ENCODE measurements at places on chromosomes 6 and 20. TPM values are rescaled to one million over a fixed set of nuclear protein-coding genes. Genes with fewer than 3 reads are reported as not detected.

C20orf141 gene
- total RNA-seq = not detected

TP53TG5 gene
- total RNA-seq = not detected

DDR1 gene
- 7.4 TPM for total RNA-seq

HMGN4 gene
- total RNA-seq = 84.9 TPM

DNA sequence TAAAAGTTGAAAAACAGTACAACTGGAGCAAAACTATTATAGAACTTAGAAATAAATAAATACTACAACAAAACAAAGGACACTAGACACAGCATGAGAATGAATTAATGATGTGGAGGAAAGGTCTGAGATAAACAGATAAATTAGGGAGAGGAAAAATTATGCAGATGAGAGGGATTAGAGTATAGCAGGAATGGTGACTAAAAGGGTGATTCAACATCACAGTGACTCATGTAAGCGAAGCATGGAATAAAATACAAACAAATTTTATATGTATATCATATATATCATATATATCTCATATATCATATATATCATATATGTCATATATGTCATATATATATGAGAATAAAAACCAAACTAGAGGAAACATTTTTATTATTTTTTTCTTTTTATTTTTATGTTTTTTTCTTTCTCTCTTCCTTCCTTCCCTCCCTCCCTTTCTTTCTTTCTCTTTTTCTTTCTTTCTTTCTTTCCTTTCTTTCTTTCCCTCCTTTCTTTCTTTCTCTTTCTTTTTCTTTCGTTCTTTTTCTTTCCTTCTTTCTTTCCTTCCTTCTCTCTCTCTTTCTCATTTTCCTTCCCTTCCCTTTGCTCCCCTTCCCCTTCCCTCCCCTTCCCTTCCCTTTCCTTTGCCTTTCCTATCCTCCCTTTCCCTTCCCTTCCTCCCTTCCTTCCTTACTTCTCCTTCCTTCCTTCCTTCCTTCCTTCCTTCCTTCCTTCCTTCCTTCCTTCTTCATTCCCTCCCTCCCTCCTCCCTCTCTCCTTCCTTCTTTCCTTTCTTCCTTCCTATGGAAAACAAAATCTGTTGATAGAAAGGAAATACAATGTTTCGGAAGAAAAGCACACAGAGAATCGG lies 1014.6 kb downstream of the GRIK2 start:
- DNase-seq = no peak

DNA sequence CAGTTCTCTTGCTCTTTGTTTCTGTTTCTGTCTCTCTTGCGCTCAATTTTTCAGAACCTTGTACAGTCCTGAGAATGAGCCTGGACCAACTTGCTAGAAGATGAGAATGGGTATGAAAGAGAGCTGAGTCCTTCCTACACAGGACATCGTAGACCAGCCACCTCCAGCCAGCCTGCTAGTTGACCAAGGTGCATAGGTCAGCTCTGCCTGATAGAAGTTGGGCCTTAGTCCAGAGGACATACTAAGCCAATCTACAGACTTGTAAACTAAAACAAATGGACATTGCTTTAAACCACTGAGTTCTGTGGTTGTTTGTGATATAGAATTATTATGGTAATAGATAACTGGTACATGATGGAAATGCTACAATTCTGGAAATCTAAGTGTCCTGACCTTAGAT lies 236.4 kb upstream of the ZFP64 start:
- DNase-seq = no peak

GRCh38 chr20:59770270-59770669 lies 163.2 kb downstream of the SYCP2 start:
- no peak for DNase-seq

GRCh38 chr6:37135835-37136694 lies 33.9 kb upstream of the PIM1 start:
- no peak for DNase-seq

DNA sequence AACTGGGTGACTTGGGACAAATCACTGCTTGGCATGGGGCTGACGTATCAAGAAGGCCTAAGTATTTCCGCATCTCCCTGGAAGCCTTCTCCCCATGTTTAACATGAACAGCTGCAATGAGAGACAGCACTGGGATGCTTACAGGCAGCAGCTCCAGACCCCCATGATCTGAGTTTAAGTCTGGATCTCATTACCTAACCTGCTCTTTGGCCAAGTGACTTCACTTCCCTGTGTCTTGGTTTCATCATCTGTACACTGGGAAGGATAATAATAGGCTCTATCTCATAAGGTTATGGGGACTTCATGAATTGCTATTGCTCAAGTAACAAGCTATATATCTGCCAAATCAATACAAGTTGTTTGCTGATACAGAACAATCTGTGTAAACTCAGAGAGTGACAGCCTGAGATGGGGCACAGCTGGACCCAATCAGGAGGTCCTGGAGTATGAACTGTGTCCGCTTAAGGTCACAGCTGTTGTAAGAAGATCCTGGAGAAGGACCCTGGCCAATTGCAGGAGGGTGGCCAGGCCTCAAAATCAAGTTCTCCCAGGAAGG lies 56.0 kb downstream of the TGM2 start:
- no peak for DNase-seq

- peak; percentile 53 for DNase-seq
Measured at GRCh38 chr20:62887152-62887859, 25.7 kb upstream of the TCFL5 start.

DNA sequence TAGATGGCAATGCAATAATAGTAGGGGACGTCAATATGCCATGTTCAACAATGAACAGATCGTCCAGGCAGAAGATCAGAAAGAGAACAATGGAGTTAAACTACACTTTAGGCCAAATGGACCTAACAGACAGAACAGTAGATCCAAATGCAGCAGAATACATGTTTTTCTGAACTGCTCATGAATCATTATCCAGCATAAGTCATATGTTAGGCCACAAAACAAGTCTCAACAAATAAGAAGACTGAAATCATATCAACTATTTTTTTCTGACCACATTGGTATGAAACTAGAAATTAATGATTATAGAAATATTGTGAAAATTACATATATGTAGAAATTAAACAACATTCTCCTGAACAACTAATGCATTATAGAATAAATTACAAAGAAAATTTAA lies 10.2 kb upstream of the DEFB125 start:
- no peak for DNase-seq

DNA sequence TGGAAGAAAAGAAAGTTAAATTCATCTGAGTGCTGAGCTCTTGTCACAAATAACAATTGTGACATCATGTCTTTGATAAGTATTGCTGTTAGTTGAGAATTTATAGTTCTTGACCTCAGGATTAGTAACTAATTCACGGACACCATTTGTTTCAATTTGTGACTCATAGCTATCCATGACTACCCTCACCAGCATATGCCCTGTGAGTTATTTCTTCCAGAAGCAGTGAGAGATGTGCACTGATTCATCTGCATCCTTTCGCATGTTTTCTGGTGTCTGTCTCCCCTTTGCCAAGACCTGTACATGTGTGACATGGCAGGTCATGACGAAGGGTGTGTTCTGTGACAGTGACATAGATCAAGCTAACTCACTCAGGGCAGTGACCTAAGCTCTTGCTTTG lies 86.9 kb downstream of the SOBP start:
- DNase-seq = no peak

GRCh38 chr6:30951907-30952469 lies 11.2 kb downstream of the MUCL3 start:
- DNase-seq = no peak

GRCh38 chr6:104400844-104401243 lies 458.9 kb downstream of the HACE1 start:
- DNase-seq = no peak

All from activated CD8-positive, alpha-beta T cell treated with anti-CD3 and anti-CD28 coated beads, Interleukin-2, amount 10 ng/mL, durations not matched to agents 7 days and 5 days (primary cell).